EL (cell line): ENCODE measurements at places on chromosomes 7 and 10.

DNA sequence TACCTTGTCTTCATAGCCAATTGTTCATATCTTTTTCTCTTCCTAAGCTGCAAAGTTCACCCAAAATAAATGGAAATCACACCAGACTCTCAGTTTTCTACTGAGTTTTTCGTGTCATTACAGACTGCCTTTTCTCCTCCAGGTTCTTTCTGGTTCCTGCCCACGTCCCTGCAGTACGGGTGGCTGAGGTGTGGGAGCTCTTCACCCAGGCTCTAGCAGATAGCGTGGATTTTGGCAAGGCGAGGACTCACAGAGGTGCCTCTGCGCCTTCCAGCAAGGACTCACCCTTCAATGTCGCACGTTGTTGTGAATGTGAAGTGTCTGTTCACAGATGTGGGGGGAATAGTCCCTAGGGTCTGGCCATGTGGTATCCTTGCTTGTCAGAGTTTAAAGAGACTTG lies 71.6 kb downstream of the ABCA13 start:
- no peak for DNase-seq

- DNase-seq: peak; percentile 74
Observed at GRCh38 chr10:95363303-95363912, 72.6 kb upstream of the PDLIM1 start.

- no peak for DNase-seq
Observed at GRCh38 chr10:69278446-69278963, at the start of gene HK1. TSS of gene HK1 (plus strand) at chr10:69278496.

DNA sequence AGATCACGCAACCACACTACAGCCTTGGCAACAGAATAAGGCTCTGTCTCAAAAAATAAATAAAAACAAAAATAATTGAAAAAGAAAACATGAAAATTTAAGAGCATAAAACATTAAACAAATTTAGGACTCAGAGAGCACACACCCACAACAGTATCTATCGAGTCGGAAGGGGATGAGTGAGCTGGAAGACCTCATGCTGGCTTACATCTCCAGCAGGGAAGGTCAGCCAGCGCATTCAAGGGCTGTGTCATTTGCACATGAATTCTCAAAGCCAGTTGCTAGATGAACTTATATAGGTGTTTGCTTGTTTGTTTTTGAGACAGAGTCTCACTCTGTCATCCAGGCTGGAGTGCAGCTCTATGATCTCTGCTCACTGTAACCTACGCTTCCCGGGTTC lies 50.3 kb downstream of the SRRM3 start:
- no peak for DNase-seq

- no peak for DNase-seq
Observed at GRCh38 chr7:139294951-139295575, 46.1 kb upstream of the FMC1 start.

GRCh38 chr10:5442065-5442989 lies 30.0 kb downstream of the NET1 start:
- DNase-seq: peak; percentile 51

DNA sequence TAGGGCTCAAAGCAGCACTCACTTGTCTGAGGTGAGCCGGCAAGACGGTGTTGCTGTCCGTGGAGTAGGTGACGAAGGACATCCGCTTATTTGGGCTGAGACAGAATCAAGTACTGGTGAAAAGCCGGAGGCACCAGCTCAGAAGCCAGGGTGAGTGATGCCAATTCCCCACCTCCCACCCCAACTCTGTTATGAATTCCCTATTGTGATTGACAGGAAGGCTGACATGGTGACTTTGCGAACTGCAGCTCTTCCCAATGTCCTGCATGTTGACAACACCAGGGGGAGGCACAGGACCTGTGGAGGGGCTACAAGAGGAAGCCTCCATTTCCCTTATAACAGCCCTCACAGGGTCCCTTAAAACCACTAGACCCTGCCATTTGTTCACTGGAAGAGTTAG lies 52.3 kb upstream of the MSMB start:
- no peak for DNase-seq

DNA sequence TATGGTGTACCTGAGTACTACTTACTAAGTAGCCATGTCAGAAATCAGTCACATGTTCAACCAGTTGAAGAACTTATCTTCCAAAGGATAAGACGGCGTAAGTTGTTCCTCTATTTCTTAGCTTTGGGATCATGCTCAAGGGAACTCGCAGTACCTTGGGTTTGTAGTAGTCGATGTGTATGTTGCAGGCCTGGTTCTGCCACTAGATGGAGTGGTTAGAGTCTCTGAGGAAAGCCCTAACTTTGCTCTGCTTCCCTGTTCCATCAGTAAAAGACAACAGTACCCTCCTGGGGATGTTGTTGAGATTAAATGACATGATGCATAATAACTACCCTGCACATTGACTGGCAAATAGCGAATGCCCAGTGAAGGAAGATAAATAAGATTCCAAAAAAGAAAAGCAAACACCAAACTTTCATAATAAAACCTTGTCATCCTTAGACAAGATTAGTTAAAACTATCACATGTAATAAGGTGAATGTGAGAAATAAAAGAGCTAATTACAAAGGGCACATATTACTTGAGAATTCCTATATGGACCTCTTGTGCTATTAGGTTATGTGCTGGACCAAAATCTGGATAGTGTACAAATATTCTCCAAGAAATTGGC lies 165.9 kb downstream of the ABCA13 start:
- DNase-seq: peak; percentile 6

- no peak for DNase-seq
Observed at GRCh38 chr10:128103229-128103714, 23.0 kb downstream of the MKI67 start.

- no peak for DNase-seq
Observed at GRCh38 chr10:119219871-119220270, 12.5 kb downstream of the GRK5 start.

DNA sequence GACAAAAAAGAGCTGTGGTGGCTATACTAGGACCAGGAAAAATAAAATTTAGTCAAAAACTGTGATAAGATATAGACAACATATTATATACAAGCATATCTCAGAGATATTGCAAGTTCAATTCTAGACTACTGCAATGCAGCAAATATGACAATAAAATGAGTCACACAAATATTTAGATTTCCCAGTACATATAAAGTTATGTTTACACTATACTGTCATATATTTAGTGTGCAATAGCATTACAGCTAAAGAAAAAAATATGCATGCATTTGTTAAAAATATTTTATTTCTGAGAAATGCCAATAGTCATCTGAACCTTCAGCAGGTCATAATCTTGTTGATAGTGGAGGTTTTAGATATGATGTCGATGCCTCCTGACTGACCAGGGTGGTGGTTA lies 72.1 kb downstream of the AKR1C4 start:
- no peak for DNase-seq

DNA sequence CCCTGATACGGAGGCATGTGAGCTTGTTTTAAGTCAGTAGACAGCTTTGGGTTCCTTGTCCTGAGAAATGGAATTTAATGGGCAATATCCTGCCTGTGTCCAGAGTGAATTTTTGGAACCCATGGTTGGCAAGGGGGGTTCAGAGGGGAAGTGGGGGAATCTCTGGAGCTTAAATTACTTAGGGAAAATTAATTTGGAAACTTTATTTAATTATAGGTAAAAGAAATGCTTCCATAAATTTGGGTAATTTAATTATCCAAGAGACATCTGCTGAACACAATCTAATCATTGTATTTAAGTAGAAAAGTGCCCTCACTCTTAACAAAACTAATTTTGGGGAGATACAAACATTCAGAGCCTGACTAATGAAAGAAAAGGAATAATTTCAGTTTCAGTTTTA lies 99.7 kb downstream of the PLXNA4 start:
- DNase-seq: no peak

GRCh38 chr10:68526634-68527307 lies 552 bp downstream of the SLC25A16 start:
- DNase-seq: no peak

- DNase-seq: no peak
Observed at GRCh38 chr10:1310271-1310789, 254.1 kb downstream of the WDR37 start.

GRCh38 chr10:86648704-86649427 lies 5.5 kb upstream of the OPN4 start:
- peak; percentile 94 for DNase-seq

GRCh38 chr10:13885238-13885990 lies 298.6 kb downstream of the PRPF18 start:
- no peak for DNase-seq

GRCh38 chr10:5544216-5544805 lies 19.6 kb downstream of the CALML3 start:
- no peak for DNase-seq

GRCh38 chr7:140484951-140485499 lies 5.7 kb upstream of the MKRN1 start:
- no peak for DNase-seq

DNA sequence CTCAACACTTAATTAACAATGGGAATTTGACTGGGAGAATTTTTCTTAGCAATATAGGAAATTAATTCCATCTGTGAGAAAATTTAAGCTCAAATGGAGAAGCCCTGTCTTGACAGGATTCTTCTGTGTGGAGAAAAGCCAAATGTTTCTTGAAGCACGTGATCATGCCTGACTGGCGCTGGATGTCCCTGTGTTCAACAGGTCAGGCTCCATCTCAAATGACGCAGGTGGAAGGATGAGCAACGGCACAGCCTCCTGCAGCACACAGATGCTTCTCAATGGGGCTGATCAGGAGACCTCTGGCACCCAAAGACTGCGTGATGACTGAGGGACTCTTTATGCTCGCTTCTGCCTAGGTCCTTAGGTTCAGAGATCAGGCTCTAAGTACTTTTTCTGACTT lies 143.8 kb downstream of the RSU1 start:
- no peak for DNase-seq
